ENCODE measurements at places on chromosomes 13 and 19.

DNA sequence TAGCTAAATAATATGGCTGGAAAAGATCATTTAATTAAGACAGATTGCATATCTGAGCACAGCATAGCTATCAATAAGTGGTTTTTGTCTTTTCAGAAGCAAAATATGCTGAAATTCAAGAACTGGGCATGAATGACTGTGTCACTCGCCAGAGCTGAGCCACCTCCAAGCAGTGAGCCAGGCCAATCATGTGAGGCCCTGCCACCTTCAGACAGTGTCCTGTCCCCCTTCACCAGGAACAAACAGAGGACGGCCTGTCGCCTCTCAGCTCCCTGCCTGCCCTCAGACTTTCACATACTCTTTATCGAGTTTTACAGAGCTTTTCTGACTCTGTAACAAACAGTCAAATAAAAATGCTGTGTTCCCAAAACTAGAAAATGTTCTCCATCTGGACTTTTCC lies 171.0 kb upstream of the TSC22D1 start:
- DNase-seq: no peak

DNA sequence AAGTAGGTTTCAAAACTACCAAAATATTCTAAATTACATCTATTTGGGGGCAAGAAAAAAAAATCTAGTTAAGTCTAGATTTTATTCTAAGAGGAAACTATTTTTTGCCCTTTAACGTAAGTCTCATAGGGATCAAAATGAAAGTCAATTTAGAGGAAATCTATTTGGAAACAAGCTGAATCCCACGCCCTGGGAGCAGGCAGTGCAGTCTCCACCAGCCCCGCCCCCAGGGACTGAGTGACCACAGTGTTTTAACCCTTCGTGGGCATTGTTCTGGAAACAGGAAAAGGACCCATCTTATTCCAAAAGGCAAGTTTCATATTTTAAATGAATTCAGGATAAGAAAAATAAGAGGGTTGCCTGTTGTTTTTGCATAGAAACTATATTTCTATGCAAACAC lies 209.7 kb downstream of the SPRY2 start:
- peak; percentile 43 for DNase-seq

GRCh38 chr13:28449826-28450773 lies 44.8 kb downstream of the FLT1 start:
- DNase-seq: no peak

- peak; percentile 69 for DNase-seq
These were observed 19.6 kb upstream of the EPHX3 start for GRCh38 chr19:15251749-15252397.

DNA sequence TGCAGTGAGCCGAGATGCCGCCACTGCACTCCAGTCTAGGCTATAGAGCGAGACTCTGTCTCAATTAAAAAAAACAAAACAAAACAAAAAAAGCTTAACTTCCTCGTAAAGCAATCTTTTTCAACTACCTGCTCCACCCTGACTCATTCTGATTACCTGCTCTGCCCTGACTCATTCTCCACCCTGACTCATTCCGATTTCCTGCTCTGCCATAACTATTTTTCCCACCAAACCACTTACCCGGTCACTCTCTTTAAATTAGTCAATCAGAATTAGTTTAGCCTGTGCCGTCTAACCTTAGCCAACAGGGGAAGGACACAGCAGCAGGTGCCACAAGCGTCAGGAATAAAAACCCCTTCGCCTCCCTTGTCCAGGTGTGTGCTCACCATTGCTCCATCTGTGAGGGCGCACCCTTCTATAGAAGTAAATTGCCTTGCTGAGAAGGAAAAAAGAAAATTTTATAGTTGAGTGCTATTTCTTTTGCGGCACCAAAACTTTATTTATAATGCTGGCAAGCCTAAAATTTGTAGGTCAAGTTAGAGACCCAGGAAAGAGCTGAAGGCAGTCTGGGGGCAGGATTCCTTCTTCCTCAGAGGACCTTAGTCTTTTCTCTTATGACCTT lies 1.7 kb upstream of the IFT88 start:
- DNase-seq: no peak
